ENCODE measurements at places on chromosomes 7 and 10.
A peak's percentile ranks its signal among the peaks of the same experiment; 100 is the strongest.

- DNase-seq: no peak
These were observed 55.4 kb downstream of the MAP3K8 start for GRCh38 chr10:30489346-30489745.

GRCh38 chr10:4503076-4503475 lies 322.9 kb upstream of the AKR1E2 start:
- DNase-seq: no peak

- no peak for DNase-seq
These were observed 18.9 kb upstream of the PNLIPRP3 start for GRCh38 chr10:116408719-116409118.

DNA sequence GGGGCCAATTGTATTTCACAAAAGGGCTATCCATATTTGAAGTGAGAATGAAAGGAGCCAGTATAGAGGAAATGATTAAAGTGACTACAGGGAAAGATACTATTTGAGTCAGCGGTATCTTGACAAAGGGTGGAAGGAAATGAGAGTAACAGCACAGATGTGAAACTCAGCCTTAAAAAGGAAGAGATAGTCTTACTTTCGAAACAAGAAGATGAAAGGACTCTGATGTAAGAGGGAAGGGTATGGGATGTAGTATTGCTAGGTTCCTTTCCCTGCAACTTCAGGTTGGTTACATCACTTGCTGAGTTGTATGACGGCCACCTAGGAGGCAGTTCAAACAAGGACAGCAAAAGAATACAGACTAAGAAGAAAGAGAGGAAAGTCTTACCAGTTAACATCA lies 13.7 kb downstream of the CISD1 start:
- no peak for DNase-seq

- no peak for DNase-seq
These were observed 30.1 kb upstream of the POT1 start for GRCh38 chr7:124959676-124960075.

DNA sequence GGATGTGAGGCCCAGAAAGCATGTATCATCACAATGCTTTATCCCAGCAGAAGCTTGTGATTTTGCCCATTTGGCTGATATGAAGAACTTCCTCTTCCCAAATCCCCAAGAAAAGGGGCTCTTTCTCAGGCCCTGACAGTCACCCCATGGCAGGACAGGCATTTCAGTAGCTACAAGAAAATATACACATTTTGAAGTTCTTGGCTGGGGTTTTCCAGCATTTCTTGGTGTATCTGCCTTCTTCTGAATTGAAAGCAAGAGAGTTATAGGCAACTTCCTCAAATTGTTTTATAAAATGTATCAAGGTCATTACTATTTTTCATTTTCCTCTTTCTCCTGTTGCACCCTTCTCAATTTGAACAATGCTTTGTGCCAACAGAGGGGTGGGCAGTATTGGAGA lies 63.3 kb upstream of the PDLIM1 start:
- no peak for DNase-seq

DNA sequence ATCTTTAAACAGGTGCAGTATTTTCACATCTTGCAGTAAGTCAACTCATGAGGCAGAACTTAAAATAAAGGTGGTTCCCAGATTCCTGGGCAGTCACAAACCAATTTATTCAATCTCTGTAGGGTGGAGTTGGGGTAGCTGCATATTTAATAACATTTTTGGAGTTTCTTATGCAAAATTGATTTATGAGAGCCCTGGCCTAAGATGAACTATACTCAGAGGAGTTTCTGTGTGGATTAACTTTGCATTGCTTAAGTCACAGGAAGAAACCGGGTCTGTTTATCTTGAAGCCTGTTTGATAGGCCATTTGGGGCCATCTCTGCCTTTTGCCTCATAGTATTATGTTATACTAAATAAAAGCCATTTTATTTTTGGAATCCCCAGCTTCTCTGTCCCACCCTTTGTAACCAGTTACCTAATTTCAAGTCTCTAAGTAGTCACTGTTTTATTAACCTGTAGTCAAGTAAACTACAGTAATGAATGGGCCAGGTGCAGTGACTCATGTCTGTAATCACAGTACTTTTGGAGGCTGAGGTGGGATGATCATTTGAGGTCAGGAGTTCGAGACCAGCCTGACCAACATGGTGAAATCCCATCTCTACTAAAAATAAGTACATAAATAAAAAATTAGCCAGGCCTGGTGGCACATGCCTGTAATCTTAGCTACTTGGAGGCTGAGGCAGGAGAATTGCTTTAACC lies 104.4 kb upstream of the FAM3C start:
- no peak for DNase-seq

GRCh38 chr10:114181971-114182370 lies 2.8 kb downstream of the TDRD1 start:
- no peak for DNase-seq

DNA sequence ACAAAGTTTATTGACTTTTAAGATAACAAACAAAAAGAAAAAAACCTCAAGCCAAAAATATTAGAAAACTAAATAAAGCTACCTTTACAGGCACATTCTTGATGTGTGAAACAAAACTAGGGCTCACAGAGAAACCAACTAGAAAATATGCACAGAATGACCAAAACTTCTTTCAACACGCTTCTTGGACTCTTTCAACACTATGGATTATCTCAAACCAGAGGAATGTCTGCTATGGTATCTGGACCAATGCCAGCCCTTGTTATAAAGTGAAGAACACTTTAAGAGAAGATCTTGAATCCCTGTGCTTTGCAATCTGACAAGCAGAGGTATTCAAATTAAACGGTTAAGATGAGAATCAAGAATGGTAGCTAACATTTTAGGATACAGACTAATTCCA lies 76.6 kb downstream of the DNAJC1 start:
- no peak for DNase-seq

GRCh38 chr10:20768843-20769242 lies 128.3 kb downstream of the NEBL start:
- no peak for DNase-seq

DNA sequence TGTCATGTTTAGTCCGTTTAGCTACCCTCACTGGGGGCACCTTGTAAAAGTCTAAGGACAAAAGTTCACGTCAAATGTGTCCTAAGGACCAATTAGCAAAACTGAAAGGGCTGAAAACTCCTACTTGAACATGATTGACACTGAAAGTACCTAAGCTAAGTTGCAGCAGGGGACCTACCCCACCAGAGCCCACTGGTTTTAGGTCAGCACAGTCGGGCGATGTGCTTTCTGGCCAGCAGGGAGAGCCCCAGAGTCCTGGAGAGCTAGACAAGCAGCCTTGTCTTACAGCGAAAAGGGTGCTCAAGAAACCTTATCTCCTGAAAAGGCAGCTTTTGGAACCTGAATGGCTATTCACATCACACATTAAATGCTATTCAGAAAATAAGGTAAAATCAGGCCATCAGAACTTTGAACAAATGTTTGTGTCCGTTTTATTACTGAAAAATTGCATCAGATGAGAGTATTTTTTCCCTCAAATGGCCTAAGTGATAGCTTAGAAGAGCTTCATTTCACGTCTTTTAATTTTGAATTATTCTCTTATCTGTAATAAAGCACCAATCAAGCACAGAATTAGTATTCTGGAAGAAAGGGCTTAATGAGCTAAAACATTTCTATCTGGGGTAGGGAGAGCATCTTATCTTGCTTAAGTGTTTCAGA lies 52.2 kb upstream of the MKI67 start:
- peak; percentile 22 for DNase-seq

- no peak for DNase-seq
These were observed 199.8 kb upstream of the CNTNAP2 start for GRCh38 chr7:145916776-145917175.

DNA sequence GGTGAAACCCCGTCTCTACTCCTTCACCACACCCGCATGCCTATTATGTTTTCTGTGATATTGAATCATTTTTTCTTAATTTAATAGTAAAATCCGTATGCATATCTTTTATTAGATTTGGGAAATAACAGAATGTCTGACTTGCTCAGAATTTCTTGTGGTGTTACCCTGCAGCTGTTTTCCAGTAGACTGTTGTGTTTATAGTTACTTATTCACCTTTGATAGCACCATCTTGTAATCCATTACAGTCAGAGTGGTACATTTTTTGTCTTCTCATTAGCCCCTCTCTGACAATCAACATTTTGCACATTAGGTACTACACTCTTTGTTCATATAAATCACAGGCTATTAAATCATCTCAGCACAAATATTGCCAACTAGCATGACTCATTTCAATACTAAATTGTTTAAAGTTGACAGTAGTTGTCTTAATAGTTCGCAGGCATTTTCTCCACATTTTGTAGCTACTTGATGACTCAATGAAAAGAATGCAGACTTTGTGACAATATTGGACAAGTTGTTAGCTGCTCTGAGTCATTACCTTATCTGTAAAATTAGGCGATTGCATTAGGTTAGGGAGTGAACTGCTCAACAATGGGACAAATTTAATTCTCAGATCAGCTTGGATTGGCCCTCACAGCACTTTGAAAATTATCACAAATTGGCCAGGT lies 17.8 kb upstream of the SLC16A12 start:
- no peak for DNase-seq

GRCh38 chr7:23161482-23161881 lies 20.4 kb upstream of the NUP42 start:
- no peak for DNase-seq

DNA sequence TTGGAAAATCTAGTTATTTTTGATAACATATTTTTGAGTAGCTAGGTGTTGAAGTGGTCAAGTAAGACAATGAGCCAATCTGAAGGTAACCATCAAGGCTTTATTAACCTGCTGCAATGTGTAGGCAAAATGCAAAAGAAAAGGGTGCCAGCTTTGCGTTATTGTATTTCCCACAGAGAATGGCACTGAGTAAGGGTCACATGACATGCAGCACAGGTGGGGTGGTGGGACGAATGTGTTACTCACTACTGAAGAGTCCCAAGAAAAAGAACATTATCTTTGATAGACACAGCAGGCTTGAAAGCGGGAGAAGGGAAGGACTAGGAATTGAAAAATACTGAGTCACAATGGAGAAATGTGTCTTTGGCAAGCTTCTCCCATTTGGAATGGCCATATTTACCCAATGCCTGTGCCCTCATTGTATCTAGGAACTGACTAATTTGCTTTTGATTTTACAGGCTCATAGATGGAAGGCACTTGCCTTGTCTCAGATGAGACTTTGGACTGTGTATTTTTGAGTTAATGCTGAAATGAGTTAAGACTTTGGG lies 898.6 kb upstream of the POT1 start:
- no peak for DNase-seq

GRCh38 chr10:97708976-97709946 lies 4.3 kb upstream of the MARVELD1 start:
- no peak for DNase-seq

DNA sequence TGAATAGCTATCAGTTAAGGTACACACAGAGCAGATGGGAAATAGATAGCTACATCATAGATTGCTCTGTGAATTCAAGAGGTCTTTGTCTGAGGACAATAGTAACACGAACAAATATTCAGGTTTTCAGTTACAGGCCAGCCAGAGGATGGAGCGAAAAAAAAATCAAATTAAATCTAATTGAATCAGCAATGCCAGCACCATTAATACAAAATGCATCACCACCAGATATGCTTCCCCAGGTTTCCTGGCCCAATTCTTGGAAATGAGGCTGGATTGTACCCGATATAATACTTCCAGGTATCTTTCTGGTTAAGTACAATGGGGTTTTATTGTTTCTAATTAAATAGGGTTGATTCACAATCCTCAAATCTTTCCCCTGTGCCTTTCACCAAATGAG lies 975.8 kb upstream of the AUTS2 start:
- no peak for DNase-seq

DNA sequence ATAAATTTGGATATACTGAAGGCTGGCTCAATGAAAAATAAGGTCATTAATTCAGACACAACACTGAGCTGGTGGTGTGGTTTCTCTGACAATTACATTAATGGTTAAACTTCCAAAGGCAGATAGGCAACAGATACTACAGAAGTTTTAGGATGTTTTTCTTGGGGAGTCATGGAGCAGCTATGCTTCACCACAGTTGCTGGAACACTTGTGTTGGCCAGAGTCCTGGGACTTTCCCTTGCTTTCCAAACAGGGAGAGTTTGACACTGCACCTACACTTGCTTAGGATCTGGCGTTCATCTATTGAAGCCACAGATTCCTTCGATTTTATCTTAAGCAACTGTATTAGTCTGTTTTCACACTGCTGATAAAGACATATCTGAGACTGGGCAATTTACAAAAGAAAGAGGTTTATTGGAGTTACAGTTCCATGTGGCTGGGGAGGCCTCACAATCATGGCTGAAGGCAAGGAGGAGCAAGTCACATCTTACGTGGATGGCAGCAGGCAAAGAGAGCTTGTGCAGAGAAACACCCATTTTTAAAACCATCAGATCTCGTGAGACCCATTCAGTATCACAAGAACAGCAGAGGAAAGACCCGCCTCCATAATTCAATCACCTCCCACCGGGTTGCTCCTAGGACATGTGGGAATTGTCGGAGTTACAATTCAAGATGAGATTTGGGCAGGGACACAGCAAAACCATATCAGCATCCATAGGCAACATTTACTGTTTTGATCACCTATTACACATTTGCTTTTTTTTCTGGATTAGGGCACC lies 27.8 kb upstream of the TMEM178B start:
- no peak for DNase-seq

GRCh38 chr7:139294241-139294640 lies 46.9 kb upstream of the FMC1 start:
- no peak for DNase-seq

GRCh38 chr7:151851145-151851751 lies 25.7 kb downstream of the PRKAG2 start:
- DNase-seq: peak; percentile 36

DNA sequence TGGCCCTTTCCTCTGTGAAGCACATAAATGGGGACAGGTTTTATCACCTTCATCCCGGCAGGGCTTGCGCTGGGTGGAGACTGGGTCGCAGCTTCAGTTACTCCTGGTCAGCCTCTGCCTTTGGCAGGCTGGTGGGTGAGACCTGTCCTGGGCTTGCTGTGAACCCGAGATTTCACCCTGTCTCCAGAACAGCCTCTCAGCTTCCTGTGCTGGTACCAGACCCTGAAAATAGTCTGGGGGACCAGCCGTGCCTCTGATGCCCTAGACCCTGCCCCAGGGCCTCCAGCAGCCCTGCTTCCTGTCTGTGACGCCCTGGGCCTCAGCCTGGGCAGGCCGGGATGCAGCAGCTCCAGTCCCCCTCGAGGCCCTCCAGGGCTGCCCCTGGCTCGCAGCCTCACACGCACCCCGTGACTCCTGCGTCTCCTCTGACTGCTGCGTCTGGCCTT lies 13.2 kb upstream of the PWWP2B start:
- DNase-seq: no peak

DNA sequence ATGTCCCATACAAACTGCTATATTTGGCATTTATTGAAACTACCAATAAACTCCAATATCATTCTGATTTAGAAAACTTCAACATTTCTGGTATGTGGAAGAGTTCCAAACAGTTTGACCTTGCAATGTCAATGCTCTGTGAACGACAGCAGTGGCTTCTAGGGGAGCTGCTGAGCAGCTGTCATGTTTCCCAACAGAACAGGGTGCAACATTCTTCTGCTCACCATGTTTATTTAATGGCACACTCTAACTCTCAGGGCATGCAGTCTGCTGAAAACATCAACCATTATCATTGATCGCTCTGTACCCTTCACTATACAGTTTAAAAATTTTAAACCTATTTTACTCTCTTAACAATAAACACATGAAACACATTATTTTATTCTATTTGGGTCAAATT lies 25.9 kb downstream of the LMOD2 start:
- DNase-seq: no peak

Data from GM19239 (cell line).